ENCODE measurements at places on chromosomes 7 and 10.

DNA sequence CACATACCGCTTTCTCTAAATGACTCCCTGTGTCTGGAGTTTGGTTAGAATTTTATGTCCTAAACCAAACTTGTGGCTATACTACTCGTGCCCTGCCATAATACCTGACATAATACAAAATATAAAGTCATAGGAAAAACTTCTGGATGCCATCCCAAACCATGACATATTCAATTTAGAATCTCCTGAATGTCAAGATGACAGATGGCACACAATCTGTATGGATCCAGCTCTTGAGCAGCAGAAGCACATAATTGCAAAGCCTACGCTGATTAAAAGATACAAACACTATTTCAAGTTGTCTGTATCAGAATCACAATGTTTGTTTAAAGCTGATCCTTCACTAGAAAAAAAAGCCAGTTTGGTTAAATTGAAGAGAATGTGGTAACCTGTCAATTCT, 22.4 kb upstream of the CDC14C start:
- no peak for DNase-seq

DNA sequence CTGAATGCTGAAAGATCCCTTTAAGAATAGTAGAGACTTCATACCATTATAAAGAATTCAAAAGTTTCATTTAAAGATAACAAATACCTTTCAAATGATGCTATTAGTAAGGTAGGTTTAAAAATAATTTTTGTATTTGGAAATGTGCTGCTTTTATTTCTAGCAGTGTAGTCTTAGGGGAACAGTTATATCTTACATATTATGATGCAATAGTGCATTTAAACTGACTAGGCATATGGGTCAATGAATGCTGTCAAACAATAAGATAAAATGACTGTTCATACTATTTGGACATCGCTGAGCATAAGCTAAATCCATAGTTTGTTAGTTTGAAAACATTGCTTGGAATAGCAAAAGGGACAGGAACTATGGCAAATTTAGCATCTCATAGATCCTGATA, 354.8 kb upstream of the SEMA3A start:
- DNase-seq = no peak

DNA sequence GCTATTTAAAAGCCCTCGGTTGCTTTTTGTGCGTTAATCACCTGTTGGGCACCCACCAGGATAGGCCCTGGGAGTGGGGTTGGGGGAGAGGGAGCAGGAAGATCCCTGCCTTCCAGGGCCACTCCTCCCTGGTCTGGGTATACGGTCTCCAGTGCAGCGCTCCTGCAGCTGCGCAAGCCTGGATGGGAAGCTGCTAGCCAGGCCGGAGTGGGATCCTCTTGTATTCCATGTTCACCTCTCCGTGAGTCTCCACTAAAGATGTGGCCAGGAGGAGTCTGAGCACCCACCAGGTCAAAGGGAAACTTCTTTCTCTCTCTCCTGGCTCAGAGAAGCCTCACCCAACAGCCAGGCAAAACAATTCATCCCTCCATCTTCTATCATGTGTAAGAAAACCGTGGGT, 78.8 kb upstream of the ANLN start:
- no peak for DNase-seq

GRCh38 chr7:2539031-2539911, 16.1 kb downstream of the BRAT1 start:
- no peak for DNase-seq

DNA sequence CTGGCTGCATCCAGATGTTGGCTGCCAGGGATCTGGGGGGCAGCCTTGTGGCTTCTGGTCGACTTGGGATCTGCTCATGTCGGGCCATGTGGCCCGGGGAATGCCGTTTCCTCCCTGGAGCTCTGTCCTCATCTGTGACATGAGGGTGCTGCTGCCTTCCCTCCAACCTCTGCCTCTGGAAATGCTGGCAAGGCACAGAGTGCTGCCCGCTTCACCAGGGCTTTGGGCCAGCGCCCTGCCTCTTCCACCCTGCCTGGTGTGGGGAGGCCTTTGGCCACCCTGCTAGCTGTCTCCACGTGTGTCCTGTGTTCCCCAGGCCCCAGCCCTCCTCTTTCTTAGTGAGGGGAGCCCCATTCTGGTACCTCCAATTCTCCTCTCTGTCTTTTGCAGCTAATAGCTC, 5.8 kb upstream of the SMARCD3 start:
- no peak for DNase-seq

GRCh38 chr10:14688606-14689005, 86.1 kb downstream of the FAM107B start:
- DNase-seq = no peak

DNA sequence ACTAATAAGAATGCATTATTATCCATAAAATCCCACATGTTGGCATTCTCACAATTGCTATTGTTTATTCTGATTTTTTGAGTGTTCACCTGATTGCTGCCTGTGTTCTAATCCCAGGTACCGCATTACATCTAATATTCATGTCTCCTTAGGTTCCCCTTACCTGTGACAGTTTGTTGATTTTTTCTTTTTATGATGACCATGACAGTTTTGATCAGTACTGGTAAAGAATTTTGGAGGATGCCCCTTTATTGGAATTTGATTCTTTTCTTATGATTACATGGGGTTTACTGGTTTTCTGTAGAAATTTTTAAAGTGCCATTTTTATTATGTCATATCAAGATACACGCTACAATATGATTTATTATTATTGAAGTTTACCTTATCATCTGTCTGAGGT, 1091.1 kb downstream of the NRG3 start:
- DNase-seq = no peak

DNA sequence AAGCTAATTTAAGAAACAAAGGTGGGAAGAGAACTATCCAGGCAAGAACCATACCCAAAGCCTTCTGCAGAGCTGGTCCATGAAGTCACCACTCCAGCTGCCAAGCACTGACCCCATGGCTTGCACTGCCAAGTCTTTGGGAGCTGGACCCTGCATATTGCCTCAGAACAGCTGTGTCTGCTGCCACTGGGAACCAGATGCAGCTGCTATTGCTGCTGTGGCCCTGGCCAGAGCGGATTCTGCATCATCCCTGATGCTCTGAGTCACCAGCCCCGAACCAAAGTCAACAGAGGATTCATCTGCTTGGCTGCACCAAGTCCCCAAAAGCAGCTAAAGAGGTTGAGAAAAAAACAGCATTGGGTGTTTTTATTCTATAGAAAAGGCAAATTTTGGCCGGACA, 39.2 kb upstream of the GSAP start:
- no peak for DNase-seq

- DNase-seq = no peak
These were observed 65.8 kb upstream of the ANTXRL start for GRCh38 chr10:46220872-46221538.

DNA sequence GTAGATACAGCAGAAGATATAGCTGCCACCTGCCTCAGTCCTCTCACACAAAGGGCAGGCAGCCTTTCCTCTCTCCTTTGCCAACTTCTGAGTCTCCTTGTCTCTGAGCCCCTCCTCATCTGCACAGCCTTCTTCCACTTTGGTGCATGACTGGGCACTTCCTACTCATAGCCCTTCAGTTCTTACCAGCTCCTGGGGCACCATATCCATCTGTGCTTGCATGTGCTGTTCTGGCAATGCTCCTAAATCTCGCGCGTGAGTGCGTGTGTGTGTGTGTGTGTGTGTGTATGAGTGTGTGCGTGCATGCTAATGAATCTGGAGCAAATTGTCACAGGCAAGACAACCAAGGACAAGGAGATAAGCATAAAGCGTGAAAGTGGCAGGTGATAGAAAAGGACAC, 1271.6 kb upstream of the SORCS1 start:
- DNase-seq = no peak

- no peak for DNase-seq
These were observed 129.1 kb downstream of the SND1 start for GRCh38 chr7:127781081-127781480.

DNA sequence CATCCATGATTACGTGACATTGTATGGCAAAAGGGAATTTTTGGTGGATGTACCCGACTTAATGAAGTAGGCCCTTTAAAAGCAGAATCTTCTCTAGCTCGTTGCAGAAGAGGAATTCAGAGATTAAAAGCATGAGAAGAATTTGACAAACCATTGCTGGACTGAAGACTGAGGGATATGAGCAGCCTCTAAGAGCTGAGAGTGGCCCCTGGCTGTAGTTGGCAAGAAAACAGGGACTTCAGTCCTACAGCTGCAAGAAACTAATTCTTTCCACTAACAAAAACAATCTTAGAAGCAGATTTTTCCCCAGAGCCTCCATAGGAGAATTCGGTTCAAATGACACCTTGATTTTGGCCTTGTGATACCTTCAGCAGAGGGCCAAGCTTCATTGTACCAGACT, 34.1 kb downstream of the MACC1 start:
- DNase-seq = no peak

DNA sequence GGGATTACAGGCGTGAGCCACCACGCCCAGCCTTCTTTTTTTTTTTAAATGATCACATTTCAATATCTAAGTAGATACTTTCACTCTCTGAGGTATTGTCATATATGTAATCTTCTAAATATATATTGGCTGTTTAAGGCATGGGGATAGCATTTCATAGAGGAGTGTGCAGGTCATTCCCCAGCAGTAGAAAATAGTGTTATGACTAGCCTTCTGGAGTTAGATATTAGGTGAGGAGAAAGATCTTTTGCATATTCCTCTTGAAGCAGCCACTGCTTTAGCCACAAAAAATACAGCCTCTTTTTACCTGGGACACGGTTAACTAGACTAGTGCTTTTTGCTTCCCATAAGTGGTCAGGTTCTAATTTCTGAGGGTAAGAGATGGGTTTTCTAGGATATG, 28.9 kb downstream of the ADD3 start:
- DNase-seq = peak; percentile 41

- DNase-seq = no peak
These were observed 54.9 kb upstream of the ANK3 start for GRCh38 chr10:60444494-60445064.

DNA sequence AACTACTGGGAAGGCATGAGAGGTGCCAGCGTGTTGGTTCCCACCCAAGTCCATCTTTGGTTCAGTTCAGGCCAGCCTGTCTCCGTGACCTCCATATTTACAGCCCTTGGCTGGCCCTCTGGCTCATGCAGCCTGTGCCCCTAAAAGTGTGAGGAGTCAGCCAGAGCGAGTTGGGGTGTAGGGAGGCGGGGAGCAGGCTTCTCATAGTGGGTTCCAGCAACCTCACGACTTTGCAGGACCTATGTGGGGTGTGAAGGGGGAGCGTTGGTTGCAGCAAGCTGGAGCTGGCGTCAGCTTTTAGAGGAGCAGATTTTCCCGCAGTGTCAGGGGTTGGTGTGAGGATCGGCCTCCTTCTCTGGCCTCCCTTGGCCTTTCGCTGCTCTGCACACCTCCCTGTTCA, 9.8 kb downstream of the TSPAN14 start:
- DNase-seq = no peak

- no peak for DNase-seq
These were observed 3.0 kb upstream of the PILRA start for GRCh38 chr7:100370303-100370702.

GRCh38 chr10:17240096-17240495, 12.1 kb downstream of the VIM start:
- DNase-seq = no peak

- no peak for DNase-seq
These were observed 423 bp downstream of the BAZ1B start for GRCh38 chr7:73521636-73522104.

- DNase-seq = no peak
These were observed 141.5 kb downstream of the PPP1R17 start for GRCh38 chr7:31828520-31828919.

GRCh38 chr7:54932818-54933543, 85.8 kb upstream of the EGFR start:
- DNase-seq = no peak

DNA sequence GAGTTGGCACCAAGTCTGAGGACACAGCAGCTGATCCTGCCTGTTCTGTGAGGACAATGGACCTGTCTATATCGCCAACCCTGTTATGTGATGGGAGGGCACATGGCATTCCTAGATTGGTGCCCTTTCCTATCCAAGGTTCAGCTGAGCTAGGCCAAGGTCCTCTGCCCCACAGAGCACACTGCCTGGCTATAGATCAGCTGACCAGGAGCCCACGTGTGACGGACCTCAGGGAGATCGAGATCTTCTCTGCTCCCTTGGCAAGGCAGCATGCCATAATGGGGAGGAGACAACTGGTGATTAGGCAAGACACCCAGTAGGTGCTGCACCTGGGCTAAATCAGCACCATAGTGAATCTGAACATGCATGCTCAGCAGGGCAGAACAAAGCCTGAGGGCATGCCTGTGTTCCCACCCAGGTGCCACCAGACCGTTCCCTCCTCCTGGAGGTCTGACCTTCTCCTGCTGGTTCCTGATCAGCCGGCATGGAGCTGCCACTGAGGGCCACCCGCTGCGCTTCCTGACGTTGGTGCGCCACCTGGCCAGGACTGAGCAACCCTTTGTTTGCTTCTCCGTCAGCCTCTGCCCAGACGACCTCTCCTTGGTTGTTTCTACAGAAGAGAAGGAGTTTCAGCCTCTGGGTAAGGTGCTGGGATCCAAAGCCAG, 93.7 kb downstream of the WDFY4 start:
- no peak for DNase-seq

DNA sequence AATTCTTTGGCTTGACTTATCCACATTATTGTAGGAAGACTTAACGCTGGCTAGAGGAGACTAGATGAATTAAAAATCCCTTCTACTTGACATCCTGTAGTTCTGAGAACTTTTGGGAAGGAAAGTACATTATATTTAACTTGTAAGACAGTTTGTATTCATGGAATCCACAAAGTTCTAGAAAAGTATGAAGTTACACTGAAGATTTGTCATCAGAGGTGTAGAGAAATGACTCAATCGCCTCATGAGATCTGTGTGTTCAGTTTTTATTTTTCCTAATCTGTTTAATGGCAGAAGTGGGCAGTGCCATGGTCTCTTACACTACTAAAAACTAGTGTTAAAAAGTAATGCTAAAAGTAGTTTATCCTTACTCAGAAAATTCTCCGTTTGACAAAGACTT, 89.1 kb upstream of the SMIM30 start:
- DNase-seq = no peak

All from GM12865 (cell line).